ENCODE measurements at places on chromosomes 5 and 9.

DNA sequence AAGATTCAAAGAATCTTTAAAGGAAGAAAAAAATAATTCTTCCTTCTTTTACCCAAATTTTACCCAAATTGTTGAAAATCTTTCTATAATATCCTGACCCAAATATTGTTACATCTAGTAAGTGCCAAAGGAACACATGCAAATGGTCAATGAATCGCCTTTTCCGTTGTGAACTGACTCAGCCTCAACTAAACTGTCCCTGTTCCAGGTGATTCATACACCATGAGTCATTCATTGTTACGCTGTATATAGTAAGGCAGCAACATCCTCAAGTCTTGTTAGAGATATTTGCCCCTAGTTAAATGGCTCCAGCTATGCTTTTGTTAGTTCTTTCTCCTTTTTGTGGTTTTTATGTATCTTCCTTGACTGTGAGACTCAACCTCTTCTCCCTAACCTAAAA, 9.7 kb downstream of the PTGER4 start:
- H3K27me3 ChIP-seq: no peaks in the 10 kb centered on the region
- no peak for DNase-seq
- H3K4me1 ChIP-seq: peaks cover 61% of the 10 kb centered on the region
- H3K36me3 ChIP-seq: peaks cover 88% of the 10 kb centered on the region
- peak overlapping the region; percentile 73 for H3K27ac ChIP-seq
- peak overlapping the region; percentile 37 for H3K4me3 ChIP-seq

DNA sequence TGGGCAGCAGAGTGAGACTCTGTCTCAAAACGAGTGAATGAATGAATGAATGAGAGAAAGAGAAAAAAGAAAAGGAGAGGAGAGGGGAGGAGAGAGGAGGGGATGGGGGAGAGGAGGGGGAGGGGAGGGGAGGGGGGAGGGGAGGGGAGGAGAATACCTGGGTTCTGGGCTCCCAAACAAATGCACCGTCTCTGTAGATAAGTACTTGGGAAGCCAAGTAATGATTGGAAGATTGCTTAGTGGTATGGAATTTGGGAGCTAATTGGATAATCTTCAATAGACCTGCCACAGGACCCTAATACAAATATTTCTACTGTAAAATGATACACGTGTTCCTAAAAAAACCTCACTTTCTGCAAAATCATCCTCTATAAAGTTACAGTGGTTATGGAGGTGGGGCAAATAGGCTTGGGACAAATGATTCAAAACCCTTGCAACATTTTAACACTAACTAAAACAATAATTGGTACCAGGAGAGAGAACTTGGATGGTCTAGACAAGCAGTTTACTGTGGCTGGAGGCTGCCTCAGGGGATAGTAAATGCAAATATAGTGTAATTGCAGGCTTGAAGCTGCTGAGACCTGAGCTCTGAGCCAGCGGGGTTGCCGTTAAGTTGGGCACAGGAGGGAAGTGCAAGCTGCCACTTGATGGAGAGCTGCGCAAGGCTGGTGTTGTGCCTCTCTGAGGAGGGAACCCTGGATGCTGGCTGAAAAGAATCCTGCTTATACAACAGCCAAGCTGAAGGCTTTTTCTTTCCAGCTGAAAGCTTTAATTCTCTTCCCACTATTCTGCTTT, 3.5 kb downstream of the HEMGN start:
- DNase-seq: no peak
- no peak overlapping the region for H3K4me3 ChIP-seq
- peaks cover 47% of the 10 kb centered on the region for H3K4me1 ChIP-seq
- H3K27ac ChIP-seq: no peak overlapping the region

DNA sequence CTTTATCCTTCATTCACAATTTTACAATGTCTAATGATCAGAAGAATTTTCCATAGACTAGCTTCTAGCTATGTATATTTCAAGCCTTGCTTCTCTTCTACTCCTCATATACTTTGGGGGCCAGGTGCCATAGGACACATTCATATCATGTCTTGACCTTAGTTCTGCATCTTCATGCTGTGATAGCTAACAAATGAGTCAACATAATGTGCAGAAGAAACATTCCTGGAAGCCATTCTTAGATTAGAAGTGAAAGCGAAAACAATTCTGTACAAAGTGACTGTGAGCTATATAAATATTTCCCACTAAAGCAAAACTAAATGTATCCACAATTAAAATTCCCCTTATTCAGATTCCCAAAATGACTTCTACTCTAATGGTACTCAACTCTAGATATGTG, 320.2 kb upstream of the NREP start:
- no peak for DNase-seq
- H3K27ac ChIP-seq: no peak overlapping the region
- H3K4me1 ChIP-seq: no peaks in the 10 kb centered on the region
- peaks cover 4% of the 10 kb centered on the region for H3K27me3 ChIP-seq
- H3K36me3 ChIP-seq: no peaks in the 10 kb centered on the region
- no peak overlapping the region for H3K4me3 ChIP-seq

- DNase-seq: no peak
- no peaks in the 10 kb centered on the region for H3K36me3 ChIP-seq
- no peaks in the 10 kb centered on the region for H3K4me1 ChIP-seq
- H3K27ac ChIP-seq: no peak overlapping the region
- H3K27me3 ChIP-seq: no peaks in the 10 kb centered on the region
- H3K4me3 ChIP-seq: no peak overlapping the region
These were observed 78.7 kb downstream of the SLC25A46 start for GRCh38 chr5:110817459-110817858.

GRCh38 chr5:116626272-116626723, 51.7 kb upstream of the SEMA6A start:
- no peaks in the 10 kb centered on the region for H3K27me3 ChIP-seq
- no peak for DNase-seq
- no peaks in the 10 kb centered on the region for H3K36me3 ChIP-seq
- H3K4me1 ChIP-seq: no peaks in the 10 kb centered on the region

- H3K27ac ChIP-seq: no peak overlapping the region
- no peak for DNase-seq
- no peaks in the 10 kb centered on the region for H3K4me1 ChIP-seq
These were observed 17.0 kb upstream of the CMBL start for GRCh38 chr5:10324518-10325370.

GRCh38 chr5:170785416-170785815, 1.9 kb downstream of the GABRP start:
- no peaks in the 10 kb centered on the region for H3K4me1 ChIP-seq
- H3K4me3 ChIP-seq: no peak overlapping the region
- DNase-seq: no peak
- no peak overlapping the region for H3K27ac ChIP-seq

- DNase-seq: peak; percentile 11
- H3K4me1 ChIP-seq: peaks cover 7% of the 10 kb centered on the region
- no peaks in the 10 kb centered on the region for H3K36me3 ChIP-seq
- no peak overlapping the region for H3K4me3 ChIP-seq
These were observed 44.4 kb downstream of the GALNT12 start for GRCh38 chr9:98851730-98852459.

DNA sequence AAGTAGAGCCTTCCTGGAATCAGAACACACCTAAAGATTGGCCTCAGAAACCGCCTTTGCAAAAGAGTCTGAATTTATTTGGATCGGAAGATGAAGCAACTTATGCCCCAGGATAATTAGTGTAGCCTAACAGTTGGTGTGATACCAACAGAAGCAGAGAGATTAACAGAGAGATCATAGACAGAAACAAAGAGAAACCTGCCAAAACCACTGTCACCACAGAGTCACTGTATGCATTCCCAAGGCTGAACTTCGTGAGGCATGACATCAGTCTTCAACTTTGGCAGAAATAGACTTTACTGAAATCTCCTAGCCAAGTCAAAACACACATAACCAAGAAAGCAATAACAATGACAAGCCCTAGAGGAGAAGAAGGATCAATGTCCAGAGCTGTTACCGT, 361.8 kb downstream of the ELAVL2 start:
- DNase-seq: no peak
- H3K27me3 ChIP-seq: no peaks in the 10 kb centered on the region
- H3K4me3 ChIP-seq: no peak overlapping the region
- H3K4me1 ChIP-seq: no peaks in the 10 kb centered on the region
- H3K36me3 ChIP-seq: no peaks in the 10 kb centered on the region

DNA sequence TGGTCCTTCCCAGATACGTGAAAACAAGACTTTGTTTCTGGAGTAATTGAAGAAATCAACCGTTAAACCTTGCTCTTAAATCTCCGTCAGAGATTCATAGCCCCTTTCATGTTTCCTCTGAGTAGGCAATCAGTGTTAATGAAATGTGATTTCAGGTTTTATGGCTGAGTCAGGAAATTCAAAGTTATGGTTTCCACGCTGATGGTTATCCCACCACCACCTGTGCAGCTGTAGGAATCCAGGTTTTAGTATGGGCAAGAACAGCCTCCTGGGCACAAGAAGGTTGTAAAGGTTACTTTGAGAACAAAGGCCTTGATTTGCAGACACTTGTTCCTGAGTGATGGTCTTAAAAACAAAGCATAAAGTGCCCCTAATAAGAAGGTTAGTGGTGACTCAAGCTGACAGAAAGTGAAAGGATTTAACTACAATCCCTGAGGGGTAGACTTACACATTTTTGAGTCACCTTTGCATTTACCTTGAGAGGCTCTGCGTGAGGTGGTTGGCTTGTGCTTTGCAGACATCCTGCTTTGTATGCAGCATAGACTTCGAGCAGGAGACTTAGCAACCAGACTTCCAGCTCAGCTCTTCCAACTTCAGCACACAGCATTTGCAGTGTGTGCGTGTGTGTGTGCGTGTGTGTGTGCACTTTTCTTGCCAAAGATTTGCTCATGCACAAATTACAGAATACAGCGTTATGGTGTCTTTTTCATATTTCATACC, 159.6 kb downstream of the TLE4 start:
- no peak overlapping the region for H3K27ac ChIP-seq
- no peak overlapping the region for H3K4me3 ChIP-seq
- no peaks in the 10 kb centered on the region for H3K27me3 ChIP-seq
- H3K4me1 ChIP-seq: peaks cover 12% of the 10 kb centered on the region

DNA sequence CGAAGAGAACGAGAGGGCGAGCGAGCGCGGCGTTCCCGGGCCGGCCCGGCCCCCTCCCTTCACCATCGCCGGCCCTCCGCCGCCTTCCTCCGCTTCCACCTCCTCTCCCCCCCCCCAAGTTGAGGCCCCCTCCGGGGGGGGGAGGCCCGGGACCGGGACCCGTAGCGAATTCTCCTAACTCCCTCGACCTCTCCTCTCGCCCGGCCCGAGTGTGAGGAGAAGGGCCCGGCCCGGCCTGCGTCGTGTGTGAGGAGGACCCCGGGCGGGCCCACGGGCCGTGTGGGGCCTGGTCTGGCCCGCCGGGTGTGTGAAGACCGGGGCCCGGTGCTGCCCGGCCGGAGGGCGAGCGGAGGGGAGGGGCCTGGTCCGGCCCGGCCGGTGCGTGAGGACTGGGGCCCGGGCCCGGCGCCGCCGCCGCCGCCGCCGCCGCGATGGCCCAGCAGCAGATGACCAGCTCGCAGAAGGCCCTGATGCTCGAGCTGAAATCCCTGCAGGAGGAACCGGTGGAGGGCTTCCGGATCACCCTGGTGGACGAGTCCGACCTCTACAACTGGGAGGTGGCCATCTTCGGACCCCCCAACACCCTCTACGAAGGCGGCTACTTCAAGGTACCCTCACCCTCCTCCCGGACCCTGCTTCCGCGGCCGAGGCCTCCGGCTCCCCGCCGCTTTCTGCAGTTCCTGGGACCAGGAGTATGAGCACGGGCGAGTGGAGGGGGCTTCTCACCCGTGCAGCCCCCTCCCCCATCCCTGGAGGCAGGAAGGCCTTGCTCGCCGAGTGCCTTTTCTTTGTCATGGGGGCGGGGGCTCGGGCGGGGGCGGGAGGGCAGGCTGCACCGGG, 587 bp downstream of the UBE2R2 start:
- no peaks in the 10 kb centered on the region for H3K27me3 ChIP-seq
- H3K4me3 ChIP-seq: peak overlapping the region; percentile 82
- peaks cover 38% of the 10 kb centered on the region for H3K4me1 ChIP-seq
- DNase-seq: peak; percentile 55
- H3K36me3 ChIP-seq: peaks cover 18% of the 10 kb centered on the region

GRCh38 chr5:125484272-125484741, 737.9 kb upstream of the ZNF608 start:
- no peaks in the 10 kb centered on the region for H3K36me3 ChIP-seq
- DNase-seq: no peak
- H3K27me3 ChIP-seq: no peaks in the 10 kb centered on the region
- no peak overlapping the region for H3K27ac ChIP-seq
- no peaks in the 10 kb centered on the region for H3K4me1 ChIP-seq
- H3K4me3 ChIP-seq: no peak overlapping the region

DNA sequence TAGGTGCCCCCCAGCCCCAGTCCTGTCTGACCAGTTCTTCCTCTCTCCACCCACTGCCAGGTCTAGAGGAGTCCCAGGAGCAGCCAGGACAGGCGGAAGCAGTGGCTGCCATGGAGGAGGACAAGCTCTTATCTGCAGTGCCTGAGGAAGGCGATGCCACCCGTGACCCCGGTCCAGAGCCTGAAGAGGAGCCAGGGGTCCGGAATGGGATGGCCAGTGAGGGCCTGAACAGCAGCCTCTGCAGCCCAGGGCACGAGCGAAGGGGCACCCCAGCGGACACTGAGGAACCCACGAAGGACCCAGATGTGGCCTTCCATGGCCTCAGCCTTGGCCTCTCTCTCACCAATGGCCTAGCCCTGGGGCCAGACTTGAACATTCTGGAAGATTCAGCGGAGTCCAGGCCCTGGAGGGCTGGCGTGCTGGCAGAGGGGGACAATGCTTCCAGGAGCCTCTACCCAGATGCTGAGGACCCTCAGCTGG, 13.8 kb downstream of the PSD2 start:
- no peak for DNase-seq
- no peaks in the 10 kb centered on the region for H3K4me1 ChIP-seq
- no peaks in the 10 kb centered on the region for H3K36me3 ChIP-seq
- H3K4me3 ChIP-seq: no peak overlapping the region
- H3K27ac ChIP-seq: no peak overlapping the region

DNA sequence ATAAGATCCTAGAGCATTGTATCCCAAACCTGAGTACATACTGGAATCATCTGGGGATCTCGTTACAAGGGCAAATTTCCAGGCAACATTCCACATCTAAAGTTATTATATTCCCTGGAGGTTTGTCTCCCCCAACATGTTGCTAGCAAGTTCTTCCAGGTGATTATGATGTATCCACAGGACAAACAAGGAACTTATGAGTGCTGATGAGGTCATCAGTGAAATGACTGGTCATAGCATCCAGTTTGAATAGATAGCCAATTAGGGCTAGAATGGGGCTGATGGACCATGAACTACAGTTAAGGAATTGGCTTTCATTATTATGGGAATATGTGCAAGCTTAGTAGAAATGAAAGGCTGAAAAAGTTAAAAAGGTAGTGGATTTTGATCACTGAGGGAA, 115.2 kb downstream of the CWC27 start:
- H3K4me1 ChIP-seq: no peaks in the 10 kb centered on the region
- H3K36me3 ChIP-seq: no peaks in the 10 kb centered on the region
- H3K27me3 ChIP-seq: no peaks in the 10 kb centered on the region
- H3K4me3 ChIP-seq: no peak overlapping the region

- no peak for DNase-seq
- H3K4me3 ChIP-seq: no peak overlapping the region
- H3K27me3 ChIP-seq: peaks cover 4% of the 10 kb centered on the region
- peaks cover 9% of the 10 kb centered on the region for H3K4me1 ChIP-seq
These were observed 214.9 kb upstream of the WWC1 start for GRCh38 chr5:168076561-168076991.

- peaks cover 5% of the 10 kb centered on the region for H3K4me1 ChIP-seq
- DNase-seq: no peak
- H3K36me3 ChIP-seq: no peaks in the 10 kb centered on the region
These were observed 39.7 kb downstream of the ROPN1L start for GRCh38 chr5:10481241-10481935.
